Activated CD8-positive, alpha-beta T cell treated with anti-CD3 and anti-CD28 coated beads for 36 hours (primary cell): ENCODE measurements at places on chromosomes 3 and 15. TPM values are rescaled to one million over a fixed set of nuclear protein-coding genes. Genes with fewer than 3 reads are reported as not detected.

Gene IQCF5
- not detected for total RNA-seq

Gene PAK6
- 0.83 TPM for total RNA-seq

Gene STRIT1
- not detected for total RNA-seq

Gene TEX55
- total RNA-seq, result not detected

Gene CHDH
- 0.22 TPM for total RNA-seq

Gene ZNF35
- 5.4 TPM for total RNA-seq

Gene SLC33A1
- 18.5 TPM for total RNA-seq

Gene EFCAB12
- total RNA-seq, result 0.65 TPM

Gene NANOGP8
- not detected for total RNA-seq

Gene SCN11A
- not detected for total RNA-seq

Gene CLDN1
- 0.58 TPM for total RNA-seq

Gene PRICKLE2
- total RNA-seq, result not detected

Gene PIGZ
- 0.76 TPM for total RNA-seq

DNA sequence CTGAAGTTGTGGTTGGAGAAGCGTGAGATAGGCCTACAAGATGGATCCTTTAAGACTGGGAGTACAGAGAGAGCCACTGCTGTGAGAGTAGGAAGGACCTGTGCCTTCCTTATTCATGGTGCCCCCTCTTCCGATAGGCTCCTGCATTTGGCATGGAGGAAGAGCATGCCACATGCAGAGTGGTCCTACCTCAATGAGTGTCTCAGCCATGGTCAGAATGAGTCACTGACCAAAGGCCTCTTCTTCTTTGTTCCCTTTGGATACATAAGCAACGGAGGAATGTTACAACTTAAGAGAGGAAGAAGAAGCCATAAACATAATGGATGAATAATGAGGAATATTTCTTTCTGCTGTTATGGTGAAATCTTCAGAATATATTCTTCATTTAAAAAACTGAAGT is 681.2 kb upstream of the GRM7 start:
- no peak overlapping the region for H3K27ac ChIP-seq
- H3K4me3 ChIP-seq, result no peak overlapping the region
- no peaks in the 10 kb centered on the region for H3K27me3 ChIP-seq
- DNase-seq, result no peak
- H3K4me1 ChIP-seq, result no peaks in the 10 kb centered on the region

DNA sequence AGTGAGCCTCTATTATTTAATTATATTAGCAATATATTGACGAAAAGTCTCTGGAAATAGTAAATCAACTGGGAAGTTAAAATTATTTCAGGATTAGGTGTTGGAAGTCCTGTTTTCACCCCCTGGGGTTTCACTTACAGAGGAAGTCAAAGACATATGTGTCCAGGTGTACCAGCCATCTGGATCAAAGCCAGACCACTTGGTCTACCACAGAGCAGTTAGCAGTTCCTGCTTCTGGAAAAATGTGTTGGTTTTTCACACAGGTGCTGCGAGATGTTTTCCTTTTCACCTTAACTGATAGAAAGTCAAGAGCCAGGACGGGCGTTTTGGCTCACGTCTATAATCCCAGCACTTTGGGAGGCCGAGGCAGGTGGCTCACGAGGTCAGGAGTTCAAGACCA is 13.1 kb downstream of the MME start:
- DNase-seq, result no peak
- no peak overlapping the region for H3K27ac ChIP-seq
- H3K4me3 ChIP-seq, result no peak overlapping the region
- no peaks in the 10 kb centered on the region for H3K27me3 ChIP-seq

GRCh38 chr3:130582457-130583153 is 65.6 kb downstream of the COL6A6 start:
- H3K36me3 ChIP-seq, result no peaks in the 10 kb centered on the region
- H3K27me3 ChIP-seq, result peaks cover 20% of the 10 kb centered on the region
- no peaks in the 10 kb centered on the region for H3K4me1 ChIP-seq
- no peak overlapping the region for H3K4me3 ChIP-seq

DNA sequence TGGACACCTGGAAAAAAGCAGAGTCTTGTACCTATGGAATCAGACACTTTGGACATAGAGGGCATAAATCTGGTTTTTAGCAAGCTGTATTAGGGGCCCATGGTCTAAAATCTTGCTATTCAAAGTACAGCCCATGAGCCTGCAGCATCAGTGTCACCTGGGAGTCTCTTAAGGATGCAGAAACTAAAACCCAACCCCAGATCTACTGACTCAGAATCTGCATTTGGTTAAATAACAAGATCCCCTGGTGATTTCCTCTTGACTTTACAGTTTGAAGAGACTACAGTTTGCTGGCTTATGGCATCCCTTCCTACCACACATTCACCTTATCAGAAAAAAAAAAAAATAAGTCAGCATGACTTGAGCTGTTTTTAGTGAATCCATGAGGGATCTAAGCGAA is 74.9 kb upstream of the NR2F2 start:
- no peaks in the 10 kb centered on the region for H3K4me1 ChIP-seq
- H3K36me3 ChIP-seq, result no peaks in the 10 kb centered on the region
- peaks cover 2% of the 10 kb centered on the region for H3K27me3 ChIP-seq
- no peak overlapping the region for H3K27ac ChIP-seq
- H3K4me3 ChIP-seq, result no peak overlapping the region

- H3K36me3 ChIP-seq, result peaks cover 51% of the 10 kb centered on the region
- peaks cover 25% of the 10 kb centered on the region for H3K4me1 ChIP-seq
- H3K4me3 ChIP-seq, result peak overlapping the region; percentile 97
- peak overlapping the region; percentile 86 for H3K27ac ChIP-seq
- peak; percentile 61 for DNase-seq
- no peaks in the 10 kb centered on the region for H3K27me3 ChIP-seq
Measured at GRCh38 chr15:101276501-101277037, 716 bp downstream of the SELENOS start.

DNA sequence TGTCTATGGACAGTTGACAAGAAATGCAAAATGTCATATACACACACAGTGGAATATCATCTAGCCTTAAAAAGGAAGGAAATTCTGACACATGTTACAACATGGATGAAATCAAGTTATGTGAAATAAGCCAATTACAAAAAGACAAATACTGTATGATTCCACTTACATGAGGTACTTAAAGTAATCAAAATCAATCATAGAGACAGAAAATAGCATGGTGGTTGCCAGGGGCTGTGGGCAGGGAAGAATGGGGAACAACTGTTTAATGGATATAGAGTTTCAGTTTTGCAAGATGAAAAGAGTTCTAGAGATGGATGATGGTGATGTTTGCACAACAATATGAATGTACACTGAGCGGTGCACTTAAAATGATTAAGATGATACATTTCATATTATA is 613.8 kb upstream of the ZNF385D start:
- DNase-seq, result no peak
- H3K27me3 ChIP-seq, result peaks cover 1% of the 10 kb centered on the region
- H3K4me1 ChIP-seq, result no peaks in the 10 kb centered on the region
- no peak overlapping the region for H3K27ac ChIP-seq

DNA sequence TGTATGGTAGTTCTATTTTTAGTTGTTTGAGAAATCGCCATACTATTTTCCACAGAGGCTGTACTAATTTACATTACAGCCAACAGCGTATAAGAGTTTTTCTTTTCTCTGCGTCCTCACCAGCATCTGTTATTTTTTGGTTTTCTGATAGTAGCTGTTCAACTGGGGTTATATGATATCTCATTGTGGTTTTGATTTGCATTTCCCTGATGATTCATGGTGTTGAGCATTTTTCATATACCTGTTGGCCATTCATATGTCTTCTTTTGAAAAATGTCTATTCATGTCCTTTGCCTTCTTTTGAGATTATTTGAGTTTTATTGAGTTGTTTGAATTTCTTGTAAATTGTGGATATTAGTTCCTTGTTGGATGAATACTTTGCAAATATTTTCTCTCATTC is 114.6 kb downstream of the LRRK1 start:
- H3K27me3 ChIP-seq, result peaks cover 31% of the 10 kb centered on the region
- no peaks in the 10 kb centered on the region for H3K36me3 ChIP-seq
- H3K4me3 ChIP-seq, result no peak overlapping the region
- DNase-seq, result no peak

- no peaks in the 10 kb centered on the region for H3K27me3 ChIP-seq
- H3K4me1 ChIP-seq, result no peaks in the 10 kb centered on the region
- H3K36me3 ChIP-seq, result no peaks in the 10 kb centered on the region
- no peak overlapping the region for H3K4me3 ChIP-seq
Measured at GRCh38 chr3:176692966-176693785, 504.1 kb downstream of the TBL1XR1 start.

DNA sequence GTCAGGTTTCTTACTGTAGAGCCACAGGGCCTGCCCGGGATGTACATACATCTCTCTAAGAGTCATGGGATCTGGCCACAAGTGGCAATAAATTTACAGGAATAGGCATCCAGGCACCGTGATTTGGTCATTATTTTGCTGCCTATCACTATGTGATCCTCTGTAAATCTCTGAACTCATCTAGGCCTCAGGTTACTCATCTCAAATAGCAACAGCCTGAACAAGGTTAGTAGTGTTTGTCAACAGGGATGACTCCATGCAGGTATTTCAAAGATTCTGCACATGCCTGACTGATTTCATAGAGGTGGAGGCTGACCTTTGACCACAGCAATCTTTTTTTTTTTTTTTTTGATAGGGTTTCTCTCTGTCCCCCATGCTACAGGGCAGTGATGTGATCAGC is 88.8 kb upstream of the TBL1XR1 start:
- H3K36me3 ChIP-seq, result no peaks in the 10 kb centered on the region
- DNase-seq, result no peak
- no peaks in the 10 kb centered on the region for H3K27me3 ChIP-seq

DNA sequence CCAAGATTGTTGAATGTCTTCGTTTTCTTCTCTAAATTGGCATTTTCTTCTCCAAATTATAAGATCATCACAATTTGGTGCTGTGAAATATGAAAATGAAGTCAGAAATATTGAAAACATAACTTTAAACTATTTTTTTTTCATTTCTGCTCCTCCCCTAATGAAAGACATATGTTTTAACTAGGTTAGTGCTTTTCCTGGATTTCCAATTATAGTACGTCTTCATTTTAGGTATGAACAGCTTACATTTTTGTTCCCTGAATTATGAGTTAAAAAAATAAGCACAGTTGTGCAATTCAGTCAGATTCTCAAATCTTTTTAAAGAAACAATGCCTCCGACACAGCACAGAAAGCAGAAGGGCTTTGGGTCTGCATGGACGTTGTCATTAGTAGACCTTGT is 83.5 kb upstream of the CFAP20DC start:
- no peaks in the 10 kb centered on the region for H3K36me3 ChIP-seq
- DNase-seq, result no peak
- no peaks in the 10 kb centered on the region for H3K4me1 ChIP-seq
- H3K4me3 ChIP-seq, result no peak overlapping the region

DNA sequence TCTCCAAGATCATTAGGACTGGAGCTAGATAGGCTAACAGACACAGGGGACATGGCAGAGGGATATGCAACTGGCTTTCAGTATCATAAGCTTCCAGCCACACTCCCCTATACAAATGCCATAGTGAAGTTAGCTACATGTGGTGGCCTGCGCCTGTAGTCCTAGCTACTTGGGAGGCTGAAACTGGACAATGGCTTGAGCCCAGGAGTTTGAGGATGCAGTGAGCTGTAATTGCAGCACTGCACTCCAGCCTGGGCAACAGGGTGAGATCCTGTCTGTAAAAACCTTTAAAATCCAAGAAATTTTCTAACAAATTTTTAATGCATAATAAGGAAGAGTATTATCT is 37.3 kb downstream of the DLG1 start:
- DNase-seq, result no peak
- peaks cover 5% of the 10 kb centered on the region for H3K36me3 ChIP-seq
- no peak overlapping the region for H3K27ac ChIP-seq

GRCh38 chr3:43191116-43191515 is 85.2 kb upstream of the POMGNT2 start:
- H3K27ac ChIP-seq, result no peak overlapping the region
- H3K4me3 ChIP-seq, result no peak overlapping the region
- H3K4me1 ChIP-seq, result peaks cover 45% of the 10 kb centered on the region
- no peak for DNase-seq
- peaks cover 2% of the 10 kb centered on the region for H3K36me3 ChIP-seq

- peaks cover 7% of the 10 kb centered on the region for H3K4me1 ChIP-seq
- peaks cover 9% of the 10 kb centered on the region for H3K27me3 ChIP-seq
- H3K27ac ChIP-seq, result no peak overlapping the region
- H3K4me3 ChIP-seq, result no peak overlapping the region
- DNase-seq, result no peak
Measured at GRCh38 chr3:195853036-195853435, 41.3 kb upstream of the MUC4 start.

DNA sequence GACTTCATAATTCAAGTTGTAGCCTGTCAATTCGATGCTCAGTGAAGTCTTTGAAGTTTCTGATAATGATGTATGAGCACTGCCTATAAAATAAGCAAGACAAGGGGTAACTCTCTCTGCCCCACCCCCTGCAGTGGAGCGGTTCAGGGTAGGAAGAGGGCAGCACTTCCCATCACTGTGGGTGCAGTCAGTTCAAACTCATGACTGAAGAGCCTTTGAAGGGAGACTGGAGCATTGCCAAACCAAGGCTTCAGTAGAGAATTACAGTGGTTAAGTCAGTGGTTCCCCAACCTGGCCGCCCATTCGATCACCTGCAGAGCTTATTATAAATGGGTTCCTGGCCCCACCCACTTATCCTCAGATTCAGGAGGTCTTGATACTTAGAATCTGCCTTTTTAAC is 190.6 kb downstream of the SHQ1 start:
- H3K4me1 ChIP-seq, result peaks cover 15% of the 10 kb centered on the region
- H3K27ac ChIP-seq, result no peak overlapping the region
- DNase-seq, result peak; percentile 74
- H3K4me3 ChIP-seq, result no peak overlapping the region

DNA sequence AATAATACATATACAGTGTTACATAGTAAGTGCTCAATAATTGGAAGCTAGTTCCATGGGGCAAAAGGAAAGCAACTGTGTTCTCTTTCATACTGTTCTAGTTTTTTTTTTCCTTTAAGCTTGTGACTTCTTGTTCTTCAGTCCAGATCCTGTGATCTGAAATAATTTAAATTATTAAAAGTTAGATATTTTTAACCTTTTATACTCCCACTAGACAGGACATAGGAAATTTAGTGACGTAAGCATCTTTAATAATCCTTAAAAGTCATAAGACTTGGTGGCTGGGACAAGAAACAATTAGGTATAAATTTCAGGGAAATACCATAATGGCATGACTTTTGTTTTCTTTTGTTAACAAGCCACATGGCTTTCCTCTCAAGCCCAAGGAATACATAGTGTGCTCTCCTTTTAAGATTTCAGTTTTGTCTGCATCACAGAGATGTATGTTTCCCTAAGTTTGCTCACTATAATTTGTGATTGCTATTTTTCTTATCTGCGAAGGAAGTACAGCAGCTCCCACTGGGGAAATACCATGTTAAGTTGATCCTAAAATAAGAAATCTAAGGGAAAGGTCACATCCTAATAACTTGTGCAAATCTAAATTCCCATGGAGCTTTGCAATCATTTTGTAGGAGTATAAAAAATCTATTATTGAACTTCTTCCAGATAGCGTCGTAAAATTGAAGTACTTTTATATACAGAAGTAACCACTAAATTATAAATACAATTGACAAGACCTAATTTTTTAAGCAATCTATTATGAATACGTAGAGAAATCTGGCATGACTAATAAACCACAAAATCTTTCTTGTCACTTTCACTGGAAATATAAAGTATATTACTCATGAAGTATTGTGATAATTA is 30.1 kb downstream of the PPARG start:
- H3K4me3 ChIP-seq, result no peak overlapping the region
- peaks cover 22% of the 10 kb centered on the region for H3K27me3 ChIP-seq
- DNase-seq, result no peak
- no peaks in the 10 kb centered on the region for H3K36me3 ChIP-seq
- no peak overlapping the region for H3K27ac ChIP-seq
